ENCODE measurements at places on chromosomes 7 and 10.
A peak's percentile ranks its signal among the peaks of the same experiment; 100 is the strongest.

GRCh38 chr10:27245836-27246235 lies 5.2 kb upstream of the ACBD5 start:
- no peak for DNase-seq

DNA sequence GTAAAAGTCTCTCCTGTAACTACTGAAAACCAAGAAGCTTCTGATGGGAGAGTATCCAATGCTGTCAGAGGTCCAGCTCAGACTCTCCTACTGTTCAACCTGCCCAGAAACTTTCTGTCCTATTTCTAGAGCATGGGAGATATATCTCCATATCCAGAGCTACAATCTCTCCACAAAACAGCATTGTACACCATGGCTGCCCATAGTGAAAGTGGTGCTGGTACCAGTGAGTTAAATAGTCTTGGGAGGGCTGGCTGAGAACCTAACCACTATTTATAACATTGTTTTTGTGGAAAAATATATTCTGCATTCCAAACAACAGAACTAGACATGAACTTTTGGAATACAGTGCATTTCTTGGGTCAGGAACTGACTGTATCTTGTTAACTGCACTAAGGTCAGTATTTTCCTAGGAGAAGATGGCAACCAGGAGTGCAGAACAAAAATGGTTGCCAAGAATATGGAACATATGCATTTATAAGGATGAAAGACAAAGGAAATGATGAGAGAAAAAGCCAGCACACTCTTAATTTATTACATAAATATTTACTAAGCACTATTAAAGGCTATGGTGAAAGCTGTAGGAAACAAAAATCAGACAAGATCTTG lies 91.9 kb downstream of the ZNF438 start:
- no peak for DNase-seq

DNA sequence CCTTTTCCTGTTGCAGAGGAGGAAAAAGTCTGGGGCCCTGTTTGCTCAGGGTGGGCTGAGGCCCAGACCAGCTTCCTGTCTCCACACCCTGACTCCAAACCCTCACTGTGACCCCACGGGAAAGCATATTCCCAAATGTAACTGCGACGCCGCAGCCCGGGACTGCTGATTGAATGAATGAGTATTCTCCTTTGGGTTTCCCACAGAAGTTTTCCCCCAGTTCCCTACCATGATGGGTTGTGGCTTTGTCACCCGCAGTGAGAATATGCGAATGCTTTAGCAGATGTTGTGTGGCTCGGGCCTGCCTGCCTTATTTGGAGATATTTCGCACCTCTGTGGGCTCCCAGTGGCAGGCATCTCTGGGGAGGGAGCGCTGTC lies 50.6 kb downstream of the MGMT start:
- peak; percentile 20 for DNase-seq

- DNase-seq = no peak
These were observed 2.0 kb downstream of the MTPN start for GRCh38 chr7:135975166-135975565.

DNA sequence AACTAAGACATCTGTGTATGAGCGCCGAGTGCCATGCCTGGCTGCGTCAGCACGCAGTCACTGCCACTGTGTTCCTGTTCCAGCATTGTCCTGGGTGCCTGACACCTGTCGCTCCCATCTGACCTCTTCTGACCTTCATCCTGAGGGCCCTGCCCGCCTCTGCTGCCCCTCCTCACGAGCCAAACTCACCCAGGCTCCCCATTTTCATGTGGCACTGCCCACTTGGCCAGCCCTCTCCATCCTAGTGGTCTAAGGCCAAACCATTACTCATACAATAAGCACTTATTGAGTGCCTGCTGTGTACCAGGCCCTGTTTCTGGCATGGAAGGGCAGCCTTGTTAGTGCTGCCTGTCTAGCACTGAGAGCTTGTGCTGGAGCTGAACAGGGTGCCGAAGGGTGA lies 77.2 kb upstream of the PCBD1 start:
- DNase-seq = no peak

GRCh38 chr10:4351723-4352413 lies 474.1 kb upstream of the AKR1E2 start:
- DNase-seq = no peak

DNA sequence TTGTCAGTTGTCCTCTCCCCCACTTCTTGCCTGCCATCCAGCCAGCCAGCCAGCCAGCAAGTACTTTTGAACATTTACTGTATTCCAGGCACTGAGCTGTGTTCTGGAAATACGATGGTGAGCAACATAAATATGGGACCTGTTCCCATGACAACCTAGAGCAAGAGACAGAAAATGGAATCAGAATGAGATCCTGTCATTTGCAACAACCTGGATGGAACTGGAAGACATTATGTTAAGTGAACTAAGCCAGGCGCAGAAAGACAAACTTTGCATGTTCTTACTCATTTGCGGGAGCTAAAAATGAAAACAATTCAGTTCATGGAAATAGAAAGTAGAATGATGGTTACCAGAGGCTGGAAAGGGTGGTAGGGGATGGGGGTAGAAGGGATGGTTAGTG lies 140.7 kb downstream of the ICA1 start:
- no peak for DNase-seq

DNA sequence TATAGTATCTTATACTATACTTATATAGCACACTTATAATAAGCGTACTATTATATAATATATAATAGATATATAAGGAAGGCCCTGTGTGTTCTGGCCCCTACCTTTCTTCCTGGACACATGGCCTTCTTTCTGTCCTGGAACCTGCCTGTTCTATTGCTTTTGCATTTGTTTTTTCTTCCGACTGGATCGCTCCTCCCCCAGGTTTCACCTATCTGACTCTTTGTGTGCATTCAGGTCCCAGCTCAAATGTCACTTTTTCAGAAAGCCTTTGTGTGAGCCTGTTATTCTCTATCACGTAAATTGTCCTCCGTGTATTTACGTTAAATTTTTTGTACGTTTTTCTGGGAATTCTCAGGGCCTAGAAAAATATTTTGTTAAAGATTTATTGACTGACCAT lies 2.9 kb upstream of the TRIM8 start:
- no peak for DNase-seq

GRCh38 chr10:43192884-43193283 lies 54.6 kb downstream of the CSGALNACT2 start:
- no peak for DNase-seq

DNA sequence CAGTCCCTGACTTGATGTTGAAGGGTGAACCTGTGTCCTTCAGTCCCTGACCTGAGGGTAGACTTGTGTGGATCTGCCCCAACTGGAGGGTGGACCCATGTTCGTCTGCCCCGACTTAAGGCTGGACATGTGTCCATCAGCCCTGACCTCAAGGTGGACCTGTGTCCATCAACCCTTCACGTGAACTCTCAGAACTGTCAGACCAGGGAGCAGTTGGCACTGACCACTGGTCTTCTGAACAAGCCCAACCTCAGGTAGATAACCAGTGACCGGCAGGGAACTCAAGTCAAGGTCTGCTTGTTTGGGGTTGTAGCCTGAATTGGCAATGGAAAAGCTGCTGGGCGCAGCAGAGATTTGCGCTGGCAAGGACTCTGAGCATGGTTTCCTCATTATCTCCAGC lies 96.5 kb downstream of the ADCY1 start:
- DNase-seq = no peak

- DNase-seq = no peak
These were observed 46.8 kb downstream of the WIPF3 start for GRCh38 chr7:29853072-29853471.

DNA sequence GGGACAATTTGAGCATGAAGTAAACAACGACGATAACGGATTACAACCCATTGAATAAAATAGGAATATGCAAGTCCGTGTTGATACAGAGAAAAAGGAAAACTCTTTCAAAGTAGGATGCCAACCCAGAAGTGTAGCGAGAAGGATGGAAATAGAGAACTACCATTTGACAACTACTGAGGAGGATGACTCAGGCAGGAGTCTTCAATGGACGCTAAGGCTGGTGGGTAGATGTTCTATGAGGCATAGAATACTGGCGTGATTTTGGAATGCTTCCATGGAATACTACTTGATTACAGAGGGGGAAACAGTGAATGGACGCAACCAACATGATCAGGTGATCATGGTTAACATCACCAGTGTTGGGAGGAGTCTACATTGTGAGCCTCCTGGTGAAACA lies 828 bp upstream of the CFAP70 start:
- no peak for DNase-seq

DNA sequence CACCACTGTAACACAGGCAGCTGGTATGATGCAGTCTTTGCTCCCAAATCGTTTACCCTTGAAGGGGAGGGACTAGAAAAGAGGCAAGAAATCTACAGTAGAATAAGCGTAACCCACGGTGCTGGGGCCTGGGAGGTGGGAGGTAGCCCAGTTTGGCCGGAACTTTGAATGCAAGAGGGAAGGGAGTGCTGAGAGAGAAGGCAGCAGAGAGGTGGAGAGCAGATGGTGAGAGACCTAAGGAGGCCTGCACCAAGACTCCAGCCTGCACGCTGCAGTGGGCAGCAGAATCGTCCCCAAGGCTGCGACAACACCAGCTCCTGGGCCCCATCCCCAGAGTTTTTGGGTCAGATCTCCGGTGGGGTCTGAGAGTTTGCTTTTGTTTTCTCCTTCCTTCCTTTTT lies 547.5 kb downstream of the GALNT17 start:
- no peak for DNase-seq

GRCh38 chr10:113995201-113995600 lies 48.5 kb upstream of the ADRB1 start:
- DNase-seq = no peak

GRCh38 chr10:126930131-126930882 lies 25.1 kb downstream of the DOCK1 start:
- DNase-seq = no peak

DNA sequence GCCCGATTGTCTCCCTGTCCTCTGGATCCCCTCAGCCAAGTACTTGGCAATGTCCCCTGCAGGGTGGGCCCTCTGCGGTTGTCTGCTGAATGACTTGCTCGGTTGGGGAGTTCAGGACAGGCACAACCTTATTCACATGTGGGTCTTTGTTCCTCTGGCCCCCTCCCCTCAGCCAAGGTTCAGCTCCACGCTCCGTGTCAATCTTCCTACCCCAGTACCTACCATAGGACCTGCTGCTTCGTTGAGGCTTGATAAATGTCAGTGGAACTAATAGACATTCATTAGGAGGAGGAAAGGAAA lies 7.1 kb downstream of the CPA5 start:
- DNase-seq = no peak

DNA sequence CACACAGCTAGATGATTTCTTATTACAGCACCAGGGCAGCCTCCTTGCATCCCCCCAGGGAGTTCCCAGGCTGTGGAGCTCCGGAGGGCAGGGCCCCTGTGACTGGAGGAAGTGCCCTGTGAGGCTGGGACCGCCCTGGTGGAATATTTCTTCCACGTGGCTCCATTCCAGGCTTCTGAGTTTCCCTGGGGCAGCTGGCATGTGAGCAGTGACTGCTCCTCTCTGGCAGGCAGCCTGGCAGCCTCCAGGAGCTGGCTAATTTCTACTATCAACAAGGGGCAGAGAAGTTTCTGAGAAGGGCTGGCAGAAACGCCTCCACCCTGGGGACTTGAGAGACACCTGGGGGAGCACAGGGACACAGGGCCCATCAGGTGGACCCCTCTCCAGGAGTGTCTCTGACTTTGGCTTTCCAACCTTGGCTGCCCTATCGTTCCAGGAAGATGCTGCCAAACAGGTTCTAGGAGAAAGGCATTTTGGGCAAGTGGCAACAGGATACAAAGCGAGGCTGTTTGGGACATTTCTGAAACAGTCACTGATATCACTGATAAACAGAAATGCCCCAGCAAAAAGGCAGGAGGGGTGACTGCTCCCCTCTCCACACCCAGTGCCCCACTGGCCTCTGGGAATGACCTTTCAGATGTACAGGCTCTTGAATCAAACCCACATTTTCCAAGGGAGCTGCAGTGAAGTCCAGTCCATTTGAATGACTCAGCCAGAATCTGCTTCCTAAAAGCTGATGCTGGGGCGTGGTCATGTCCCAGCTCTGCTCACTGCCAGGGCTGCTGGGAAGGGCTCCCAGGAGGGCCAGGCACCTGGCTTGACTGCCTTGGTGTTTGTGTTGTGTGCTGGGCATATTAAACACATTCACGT lies 16.1 kb downstream of the MYOF start:
- DNase-seq = no peak

GRCh38 chr10:132541601-132542011 lies 4.0 kb downstream of the INPP5A start:
- DNase-seq = no peak

DNA sequence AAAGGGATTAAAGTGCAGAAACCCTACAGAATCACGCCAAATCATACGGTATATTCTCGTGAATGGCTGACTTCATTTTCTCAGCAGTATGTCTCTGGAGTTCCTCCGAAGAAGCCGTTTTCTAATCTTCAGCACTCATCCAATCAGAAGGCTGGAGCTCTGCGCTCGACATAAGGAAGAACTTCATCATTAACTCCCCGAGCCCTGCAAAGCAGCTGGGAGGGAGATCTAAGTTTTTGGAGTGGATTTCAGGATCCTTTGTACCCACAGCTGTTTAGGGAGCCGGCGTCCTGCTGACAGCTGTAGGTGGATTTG lies 40.7 kb upstream of the SDK1 start:
- no peak for DNase-seq

- DNase-seq = no peak
These were observed 38.9 kb downstream of the TMEM229A start for GRCh38 chr7:123993996-123994395.

GRCh38 chr7:117951691-117952280 lies 78.5 kb upstream of the CTTNBP2 start:
- DNase-seq = no peak

DNA sequence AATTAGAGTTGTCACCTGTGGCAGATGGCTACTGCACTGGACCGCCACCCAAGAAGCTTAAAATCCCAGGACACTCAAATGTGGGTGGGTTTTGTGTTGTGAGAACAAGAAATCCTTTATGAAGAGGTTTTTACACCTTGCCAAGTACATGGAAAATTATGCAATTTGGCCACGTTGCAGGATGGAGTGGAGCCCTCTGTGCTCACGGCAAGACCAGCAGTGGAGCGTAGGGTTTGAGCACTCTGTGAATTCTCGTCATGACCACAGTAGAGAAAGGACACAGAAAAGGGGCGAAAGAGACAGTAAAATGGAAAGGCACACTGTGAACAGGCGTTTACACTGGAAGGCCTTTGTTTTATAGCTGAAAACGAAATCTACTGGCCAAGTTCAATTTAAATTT lies 222.6 kb downstream of the ADARB2 start:
- DNase-seq = no peak

GRCh38 chr7:96285579-96285978 lies 36.3 kb downstream of the SLC25A13 start:
- no peak for DNase-seq

- no peak for DNase-seq
These were observed 47.9 kb upstream of the PLCE1 start for GRCh38 chr10:93945819-93946218.

- peak; percentile 24 for DNase-seq
These were observed 13.1 kb upstream of the ZMIZ2 start for GRCh38 chr7:44735403-44736165.

GRCh38 chr7:141072548-141073172 lies 1.2 kb upstream of the TMEM178B start:
- DNase-seq = no peak

GRCh38 chr10:124414076-124414475 lies 4.6 kb downstream of the OAT start:
- no peak for DNase-seq

GRCh38 chr10:101092881-101093354 lies 31.1 kb downstream of the KAZALD1 start:
- DNase-seq = no peak

- DNase-seq = no peak
These were observed 53.8 kb downstream of the GRID1 start for GRCh38 chr10:86312701-86313270.
